ENCODE measurements at places on chromosomes 4 and X.
A peak's percentile ranks its signal among the peaks of the same experiment; 100 is the strongest.

- no peak for DNase-seq
These were observed 92.5 kb downstream of the ANK2 start for GRCh38 chr4:113141901-113142346.

GRCh38 chr4:26322346-26322745, 1.5 kb downstream of the RBPJ start:
- DNase-seq = no peak

DNA sequence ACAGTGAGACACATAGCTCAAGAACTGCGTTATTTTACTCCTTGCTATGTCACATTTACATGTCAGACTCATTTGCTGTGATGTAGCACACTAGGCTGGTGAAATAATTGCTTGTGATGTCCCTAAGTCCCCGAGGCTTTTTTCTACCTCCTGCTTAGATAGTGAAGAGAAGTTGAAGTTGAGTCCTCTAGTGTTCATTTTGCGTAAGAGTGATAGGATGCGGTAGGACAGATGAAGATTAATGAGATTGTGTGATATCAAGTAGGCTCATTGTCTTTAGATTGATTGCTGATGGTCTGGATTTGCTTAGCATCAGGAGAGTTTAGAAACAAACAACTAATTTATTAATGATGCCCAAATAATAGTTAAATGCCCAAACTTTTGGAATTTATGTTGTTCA, 173.6 kb upstream of the NUDT6 start:
- DNase-seq = no peak

DNA sequence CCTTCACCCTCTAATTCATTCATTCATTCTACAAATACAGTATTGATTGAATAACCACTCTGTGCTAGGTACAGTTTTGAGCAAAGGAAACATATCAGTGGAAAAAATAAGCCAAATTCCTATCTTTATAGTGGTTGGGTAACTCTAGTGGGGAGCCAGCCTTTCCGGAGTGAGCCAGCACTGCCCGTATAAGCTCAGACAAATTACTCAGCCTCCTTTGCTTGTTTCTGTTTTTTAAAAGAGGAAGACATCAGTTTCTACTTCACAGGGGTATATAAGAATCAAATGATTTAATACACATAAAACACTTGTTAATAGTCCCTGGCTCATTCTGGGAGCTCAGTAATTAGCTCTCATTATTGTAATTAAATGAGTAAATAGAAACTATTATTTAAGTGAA, 238.2 kb upstream of the MAD2L1 start:
- no peak for DNase-seq

- DNase-seq = no peak
These were observed 18.4 kb upstream of the MAGEB17 start for GRCh38 chrX:16148896-16149295.

- DNase-seq = no peak
These were observed 56.1 kb downstream of the PLS3 start for GRCh38 chrX:115616943-115617563.

DNA sequence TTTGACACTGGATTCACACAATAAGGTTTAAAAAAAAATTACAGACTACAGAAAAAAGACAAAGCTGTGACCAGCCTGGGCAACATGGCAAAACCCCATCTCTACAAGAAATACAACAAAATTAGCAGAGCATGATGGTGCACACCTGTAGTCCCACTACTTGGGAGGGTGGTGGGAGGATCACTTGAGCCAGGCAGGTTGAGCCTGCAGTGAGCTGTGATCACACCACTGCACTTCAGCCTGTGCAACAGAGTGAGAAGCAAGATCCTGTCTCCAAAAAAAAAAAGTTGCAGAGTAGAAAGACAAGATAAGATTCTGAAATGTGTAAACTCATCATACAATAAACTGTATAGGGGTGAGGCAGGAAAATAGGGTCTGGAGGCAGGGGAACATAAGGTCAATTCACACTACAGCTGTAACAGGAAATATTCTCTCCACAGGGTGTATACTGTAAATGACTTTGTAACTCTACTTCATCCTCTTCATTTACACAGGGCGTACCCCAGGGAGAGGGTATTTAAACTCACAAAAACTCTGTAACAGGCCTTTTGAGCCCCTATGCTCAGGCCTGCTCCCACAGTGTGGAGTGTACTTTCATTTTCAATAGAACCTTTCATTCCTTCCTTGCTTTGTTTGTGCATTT, 112.6 kb upstream of the MAPK10 start:
- no peak for DNase-seq

DNA sequence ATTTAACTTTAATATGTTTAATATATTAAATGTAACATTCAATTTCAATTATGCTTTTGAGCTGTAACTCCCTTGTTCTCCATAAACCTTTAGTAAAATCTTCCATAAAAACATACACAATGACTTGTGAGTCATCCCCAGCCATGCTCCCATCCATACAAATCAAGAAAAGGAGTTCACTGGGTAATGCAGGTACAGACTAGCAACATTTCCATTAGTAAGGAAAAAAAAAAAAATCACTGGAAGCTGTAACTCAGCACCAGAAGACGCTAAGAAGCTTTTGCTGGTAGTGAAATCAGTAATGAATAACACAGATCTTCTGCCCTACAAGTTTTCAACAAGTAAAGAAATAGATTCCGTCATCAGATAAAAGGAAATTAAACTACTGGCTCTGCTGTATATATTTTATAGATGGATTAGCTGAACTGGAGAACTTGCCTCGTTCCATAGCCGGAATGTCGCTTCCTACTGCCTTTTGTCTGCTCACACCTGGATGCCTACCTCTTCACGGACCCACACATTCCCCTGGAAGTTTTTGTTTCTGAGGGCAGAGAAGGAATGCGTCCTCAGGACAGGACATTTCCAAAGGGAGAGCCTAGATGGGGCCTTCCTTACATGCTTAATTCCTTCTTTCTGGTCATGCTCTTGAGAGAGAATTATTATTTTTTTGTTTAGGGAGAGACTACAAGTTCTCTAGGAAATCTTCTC, 298.4 kb upstream of the ANKRD50 start:
- no peak for DNase-seq

- no peak for DNase-seq
These were observed 52.1 kb downstream of the NELFA start for GRCh38 chr4:1956631-1957030.

- no peak for DNase-seq
These were observed 47.0 kb downstream of the TEX13B start for GRCh38 chrX:107935200-107935599.

- DNase-seq = no peak
These were observed 209.8 kb upstream of the MAGEB18 start for GRCh38 chrX:25928316-25928715.

DNA sequence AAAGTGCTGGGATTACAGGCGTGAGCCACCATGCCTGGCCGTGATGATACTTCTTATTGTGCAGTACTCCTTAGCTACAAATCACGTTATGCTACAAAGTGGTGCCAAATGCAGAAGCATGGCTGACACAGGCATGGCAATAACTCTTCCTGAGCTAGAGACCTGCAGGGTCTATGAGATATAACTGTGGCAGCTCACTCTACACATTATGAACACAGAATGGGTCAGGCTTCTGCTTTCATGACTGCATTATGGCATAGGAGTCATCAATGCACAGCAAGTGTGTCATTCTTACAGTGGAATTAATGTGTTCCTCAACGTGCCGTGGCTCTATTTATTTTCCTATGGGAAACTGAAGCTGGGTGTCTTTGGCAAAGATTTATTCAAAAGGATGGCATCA, 64.5 kb downstream of the UGT8 start:
- no peak for DNase-seq

- DNase-seq = no peak
These were observed 504.3 kb downstream of the FAM133A start for GRCh38 chrX:94178145-94178788.

DNA sequence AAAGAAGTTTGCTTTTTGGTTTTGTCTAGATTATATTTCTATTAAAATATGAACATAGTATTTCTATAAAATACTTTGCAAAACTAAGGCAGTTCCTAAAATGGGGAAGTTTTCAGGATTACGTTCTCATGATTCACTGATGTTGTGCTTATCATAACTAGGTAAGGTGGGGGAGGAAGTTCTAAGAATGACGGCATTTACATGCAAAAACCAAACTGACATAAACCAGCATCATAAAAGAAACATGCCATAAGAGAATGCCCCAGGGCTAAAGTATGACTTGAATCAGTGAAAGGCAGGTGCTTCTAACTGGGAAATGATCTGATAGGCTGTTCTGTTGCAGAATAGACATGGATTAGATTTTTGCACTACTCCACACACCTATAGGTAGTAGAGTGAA, 204.7 kb upstream of the JADE1 start:
- DNase-seq = no peak

DNA sequence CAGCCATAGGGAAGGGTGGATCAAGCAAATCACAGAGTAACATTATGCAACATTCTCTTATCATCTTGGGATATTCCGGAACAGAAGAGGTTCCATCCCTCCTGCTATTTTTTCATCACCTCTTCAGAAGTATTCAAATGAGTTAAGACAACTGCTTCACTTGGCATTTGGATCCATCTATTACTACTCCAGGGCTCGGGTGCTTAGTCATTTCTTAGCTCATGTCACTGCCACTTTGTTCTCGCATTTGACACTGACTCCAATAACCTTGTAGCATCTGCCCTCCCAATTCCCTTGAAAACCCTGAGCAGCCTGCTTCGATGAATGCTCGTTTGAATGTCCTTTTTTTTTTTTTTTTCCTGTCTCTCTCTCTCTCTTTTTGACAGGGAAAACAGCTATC, 114.9 kb downstream of the PPARGC1A start:
- DNase-seq = no peak

- no peak for DNase-seq
These were observed 1.6 kb downstream of the RP2 start for GRCh38 chrX:46838486-46838870.

- DNase-seq = peak; percentile 1
These were observed 88.8 kb upstream of the ESX1 start for GRCh38 chrX:104343428-104344129.

All from effector memory CD8-positive, alpha-beta T cell (primary cell).